Stimulated activated CD4-positive, alpha-beta T cell treated with anti-CD3 and anti-CD28 coated beads, TNF-alpha, amount 100 ng/mL, for 24 hours (primary cell): ENCODE measurements at places on chromosomes 11 and 22.

DNA sequence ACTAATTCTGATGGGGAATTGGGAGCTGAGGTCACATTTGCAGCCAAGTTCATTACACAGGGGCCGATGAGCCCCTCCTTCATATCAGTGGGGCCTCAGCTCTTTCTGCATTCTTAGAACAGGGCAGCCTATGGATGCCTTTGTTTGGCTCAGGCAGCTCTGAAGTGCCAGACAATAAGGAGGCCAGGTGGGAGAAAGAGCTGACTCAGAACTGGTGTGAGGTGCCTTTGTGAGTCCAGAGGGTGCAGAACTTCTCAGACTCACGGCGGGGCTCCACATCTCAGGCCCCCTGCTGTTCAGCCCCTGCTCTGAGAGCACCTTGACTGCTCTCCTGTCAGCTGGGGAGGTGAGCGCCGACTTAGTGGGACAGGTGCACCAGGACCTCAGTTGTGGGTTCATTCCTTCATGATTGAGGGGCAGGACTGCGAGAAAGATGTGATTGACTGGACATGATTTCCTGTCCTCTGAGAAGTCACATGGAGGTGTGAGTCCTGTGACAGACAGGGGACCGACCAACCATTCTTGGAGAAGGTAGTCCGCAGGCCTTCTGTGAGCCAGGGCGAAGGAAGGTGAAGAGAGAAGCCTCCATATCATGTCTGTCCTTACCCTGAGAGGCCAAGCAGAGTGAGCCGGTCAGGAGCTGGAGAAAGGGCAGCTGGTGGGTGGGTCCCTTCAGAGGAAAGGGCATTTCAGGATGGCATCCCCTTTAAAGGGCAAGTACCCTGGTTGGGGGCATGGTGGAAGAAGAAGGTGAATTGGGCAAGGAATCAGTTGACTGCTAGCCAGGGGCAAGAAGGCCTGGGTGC lies 245.0 kb upstream of the TBCEL start:
- no peak for DNase-seq

DNA sequence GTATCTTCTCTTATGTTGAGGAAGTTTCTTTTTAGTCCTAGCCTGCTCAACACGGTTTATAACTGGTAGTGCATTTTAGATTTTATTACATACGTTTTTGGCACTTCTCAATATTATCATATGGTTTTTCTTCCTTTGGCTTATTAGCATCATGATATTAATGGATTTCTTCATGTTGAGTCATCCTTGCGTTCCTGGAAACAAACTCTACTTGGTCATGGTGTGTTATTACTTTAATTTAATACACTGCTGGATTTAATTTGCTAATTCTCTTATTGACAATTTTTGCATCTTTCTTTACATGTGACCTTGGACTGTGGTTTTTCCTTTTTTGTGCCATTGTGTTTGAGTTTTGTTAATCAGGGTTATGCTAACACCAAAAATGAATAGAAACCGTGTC lies 20.5 kb downstream of the IGF2 start:
- no peak for DNase-seq

GRCh38 chr22:19407649-19408606 lies 23.6 kb downstream of the HIRA start:
- no peak for DNase-seq

- DNase-seq, result no peak
Measured at GRCh38 chr11:34267013-34267412, 90.8 kb downstream of the ABTB2 start.

GRCh38 chr11:104856607-104857006 lies 41.7 kb downstream of the CASP12 start:
- no peak for DNase-seq

DNA sequence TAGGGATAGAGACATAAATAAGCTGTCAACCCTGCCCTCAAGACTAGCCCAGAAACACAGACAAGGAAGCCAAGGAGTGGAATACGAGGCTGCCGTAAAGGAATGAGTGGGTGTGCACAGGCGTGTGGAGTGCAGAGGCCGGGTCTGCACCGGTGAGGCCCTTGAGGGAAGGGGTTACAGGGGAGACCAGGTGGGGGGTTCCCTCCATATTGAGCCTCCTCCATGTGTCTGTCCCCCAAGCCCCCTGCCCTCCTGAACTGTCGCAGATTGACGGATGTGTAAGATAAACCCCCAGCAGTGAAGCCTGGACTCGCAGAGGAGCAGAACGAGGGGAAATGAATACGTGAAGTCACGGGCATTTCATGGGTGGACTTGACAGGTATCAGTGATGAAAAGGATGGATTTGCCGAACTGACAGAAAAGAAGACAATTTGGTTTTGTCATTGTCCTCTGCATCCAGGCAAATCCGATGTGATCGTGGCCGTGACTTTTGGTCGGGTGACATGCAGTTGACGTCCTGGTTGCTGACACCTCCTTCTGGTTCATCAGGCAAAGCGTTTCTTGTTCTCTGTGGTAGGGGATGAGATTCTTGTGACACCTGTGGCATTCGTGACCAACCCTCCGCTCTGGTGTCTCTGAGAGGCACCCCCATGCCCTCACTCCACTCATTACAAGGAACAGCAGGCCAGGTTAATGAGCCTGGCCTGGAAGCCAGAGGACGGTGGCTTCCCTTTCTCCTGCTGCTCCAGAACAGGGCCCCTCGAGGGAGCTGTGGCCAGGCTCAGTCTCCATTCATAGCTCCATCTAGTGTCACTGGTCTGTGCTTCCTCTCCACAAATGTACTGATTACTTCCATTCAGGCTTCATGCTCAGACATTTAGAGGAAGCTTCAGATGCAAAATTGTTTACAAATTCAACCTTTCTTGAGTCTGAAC lies 223.1 kb upstream of the B3GAT1 start:
- DNase-seq, result no peak

DNA sequence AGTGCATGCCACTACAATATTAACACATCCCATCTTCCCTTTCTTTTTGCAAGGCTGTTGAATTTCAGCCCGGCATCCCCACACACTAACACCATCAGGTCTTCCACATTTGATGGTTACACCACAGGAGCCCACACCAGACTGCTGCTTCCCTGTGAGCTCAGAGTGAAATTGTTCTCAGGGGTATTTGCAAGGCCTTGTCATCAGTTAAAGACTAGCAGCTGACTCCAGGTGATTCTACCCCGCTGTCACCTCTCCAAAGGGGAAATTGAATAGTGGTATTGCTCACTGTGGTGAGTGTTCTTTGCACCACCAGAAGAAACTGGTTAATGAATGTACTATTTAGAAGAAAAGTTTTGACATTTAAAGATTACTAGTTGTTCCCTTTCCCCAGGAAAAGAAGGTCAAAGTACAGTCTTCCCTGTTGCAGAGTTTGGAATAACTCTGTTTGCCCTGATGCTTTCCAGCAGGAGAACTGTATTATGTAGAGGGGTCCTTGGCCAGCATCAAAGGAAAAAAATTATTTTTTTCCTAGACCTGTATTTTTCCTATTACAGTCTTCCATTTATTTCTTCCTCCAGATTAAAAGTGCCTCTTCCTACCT lies 41.9 kb downstream of the BID start:
- no peak for DNase-seq

GRCh38 chr11:75815345-75816168 lies 547 bp downstream of the UVRAG start:
- no peak for DNase-seq

- DNase-seq, result no peak
Measured at GRCh38 chr11:118928870-118929500, 3.3 kb upstream of the BCL9L start.

DNA sequence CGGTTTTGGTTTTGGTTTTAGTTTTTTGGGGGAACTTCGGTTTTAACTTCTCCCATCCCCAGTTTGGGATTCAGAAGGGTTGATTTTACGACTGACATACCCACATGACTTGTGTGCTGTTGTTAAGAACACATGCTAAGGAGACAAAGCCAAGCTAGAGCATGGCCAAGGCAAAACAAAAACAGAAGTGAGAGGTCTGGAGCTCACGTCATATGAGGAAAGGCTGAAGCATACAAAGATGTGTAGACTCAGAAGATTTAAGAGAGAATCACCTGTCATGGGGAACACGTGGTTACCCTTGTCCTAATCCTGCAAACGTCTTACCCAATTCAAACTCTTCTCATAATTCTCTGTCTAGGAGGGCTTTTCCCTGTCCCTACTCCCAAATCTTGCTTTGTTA lies 465.0 kb downstream of the FAM181B start:
- no peak for DNase-seq

DNA sequence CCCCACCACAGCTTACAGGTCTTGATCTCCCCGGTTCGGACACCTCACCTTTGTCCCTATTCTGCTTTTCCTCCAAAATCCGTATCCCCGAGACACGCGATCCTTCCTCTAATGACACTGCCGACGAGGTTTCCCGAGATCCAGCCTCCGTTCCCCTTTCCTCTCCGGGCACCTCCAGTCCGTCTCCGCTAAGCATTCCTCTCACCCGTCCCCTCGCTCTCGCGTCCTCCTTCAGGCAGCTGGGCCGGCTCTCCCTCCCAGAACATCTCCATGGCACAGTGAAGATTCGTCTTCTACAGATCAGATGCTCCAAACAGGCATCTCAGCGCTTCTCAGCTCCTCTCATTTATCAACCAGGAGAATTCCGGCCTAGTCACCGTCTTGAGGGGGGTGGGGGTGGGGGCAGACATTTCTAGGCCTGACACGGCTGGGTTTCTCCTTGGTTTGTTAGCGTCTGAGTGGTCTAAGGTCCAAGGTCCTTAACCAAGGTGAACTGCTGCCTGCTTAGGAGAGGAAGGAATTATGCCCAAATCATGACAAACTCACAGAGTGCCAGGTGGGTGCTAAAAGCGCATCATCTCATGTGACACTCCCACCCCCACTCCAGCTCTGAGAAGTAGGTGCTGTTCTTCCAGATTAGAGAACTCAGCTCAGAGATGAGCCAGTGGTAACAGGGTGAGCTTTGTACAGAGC lies at the start of gene SPTBN2:
Gene SPTBN2 (minus strand): TSS at position 524 of the 693 bp plus-strand sequence. CDS start 7,976 bp downstream, outside the sequence.
- DNase-seq, result no peak

DNA sequence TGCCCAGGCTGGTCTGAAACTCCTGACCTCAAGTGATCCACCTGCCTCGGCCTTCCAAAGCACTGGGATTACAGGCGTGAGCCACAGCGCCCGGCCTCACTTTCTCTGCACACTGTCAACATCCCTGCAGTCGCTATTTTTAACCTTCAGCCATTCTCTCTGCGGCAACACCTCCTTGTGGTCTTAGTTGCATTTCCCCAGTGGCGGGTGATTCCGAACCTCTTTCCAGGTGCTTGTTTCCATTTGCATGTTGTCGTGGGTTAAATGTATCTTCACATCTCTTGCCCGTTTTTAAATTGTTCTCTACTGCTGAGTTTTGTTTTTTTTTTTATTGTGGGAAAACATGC lies 2.2 kb upstream of the SCT start:
- no peak for DNase-seq

DNA sequence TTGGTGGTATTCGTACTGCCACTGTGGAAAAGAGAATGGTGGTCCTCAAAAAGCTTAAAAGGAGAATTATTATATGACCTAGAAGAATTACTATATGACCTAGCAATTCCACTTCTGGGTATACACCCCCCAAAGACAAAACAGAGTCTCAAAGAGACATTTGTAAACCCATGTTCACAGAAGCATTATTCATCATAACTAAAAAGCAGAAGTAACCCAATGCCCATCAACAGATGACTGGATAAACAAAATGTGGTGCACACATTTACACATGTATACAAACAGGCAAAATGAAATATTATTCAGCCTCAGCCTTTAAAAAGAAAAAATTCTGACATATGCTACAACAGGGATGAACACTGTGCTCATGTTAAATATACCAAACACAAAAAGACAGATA lies 89.4 kb downstream of the ARHGAP32 start:
- DNase-seq, result no peak

DNA sequence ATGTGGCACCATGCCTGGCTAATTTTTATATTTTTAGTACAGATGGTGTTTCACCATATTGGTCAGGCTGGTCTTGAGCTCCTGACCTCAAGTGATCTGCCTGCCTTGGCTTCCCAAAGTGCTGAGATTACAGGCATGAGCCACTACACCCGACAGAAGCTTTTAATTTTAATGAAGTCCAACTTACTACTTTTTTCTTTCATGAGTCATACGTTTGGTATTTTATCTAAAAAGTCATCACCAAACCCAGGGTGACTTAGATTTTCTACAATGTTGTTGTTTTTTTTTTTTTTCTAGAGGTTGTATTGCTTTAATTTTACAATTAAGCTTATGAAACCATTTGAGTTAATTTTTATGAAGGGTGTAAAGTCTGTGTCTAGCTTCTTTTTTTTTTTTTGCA lies 34.9 kb downstream of the JRKL start:
- DNase-seq, result no peak

DNA sequence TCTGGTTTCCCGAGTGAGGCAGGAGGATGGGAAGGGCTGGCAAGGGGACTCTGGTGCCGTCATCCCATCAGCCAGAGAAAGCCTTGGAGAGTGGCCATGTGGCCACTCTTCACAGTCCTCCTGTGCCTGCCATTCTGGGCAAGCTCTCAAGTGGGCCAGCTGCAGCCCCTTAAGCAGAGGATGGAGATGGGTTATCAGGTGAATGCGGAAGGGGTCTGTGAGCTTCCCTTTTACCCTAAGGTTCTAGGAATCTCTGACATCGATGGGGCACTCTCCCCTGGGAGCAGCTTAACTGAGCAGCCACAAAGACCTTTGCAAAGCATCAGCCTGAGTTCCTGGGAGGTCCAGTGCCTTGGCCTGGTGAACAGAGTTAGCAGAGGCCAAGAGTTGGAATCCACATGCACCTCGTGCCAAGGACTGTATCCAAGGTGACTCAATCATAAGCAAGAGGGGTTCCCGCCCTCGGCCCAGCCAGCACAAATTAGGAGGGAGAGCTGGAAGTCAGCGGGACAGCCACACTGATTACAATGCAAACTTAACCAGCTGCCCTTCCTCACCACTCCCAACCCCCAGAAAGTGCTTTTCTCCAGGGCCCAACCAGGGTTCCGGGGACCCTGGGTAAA lies 193.6 kb downstream of the BUD13 start:
- DNase-seq, result no peak

GRCh38 chr11:45449036-45449601 lies 163.0 kb upstream of the SYT13 start:
- DNase-seq, result no peak
